IMR-90 (cell line): ENCODE measurements at places on chromosomes 3 and 15. TPM values are rescaled to one million over a fixed set of nuclear protein-coding genes. Genes with fewer than 3 reads are reported as not detected.

GLCE gene
- total RNA-seq, result 29.6 and 38.0 TPM in 2 replicates

NR1D2 gene
- 41.0 and 46.1 TPM in 2 replicates for total RNA-seq

GOLGA8J gene
- under 0.01 TPM in 1 of 2 replicates, not detected in the other for total RNA-seq

GASK1A gene
- total RNA-seq, result 0.18 and 0.28 TPM in 2 replicates

ATP10A gene
- 12.8 and 13.8 TPM in 2 replicates for total RNA-seq

ARGFX gene
- total RNA-seq, result not detected in 2 replicates

CPLX3 gene
- total RNA-seq, result not detected in 2 replicates

DAZL gene
- not detected in 2 replicates for total RNA-seq

SPTBN5 gene
- under 0.01 TPM in 2 replicates for total RNA-seq

LXN gene
- total RNA-seq, result 83.0 and 93.6 TPM in 2 replicates

- no peak for DNase-seq
Measured at GRCh38 chr3:184485241-184485640, 76.3 kb upstream of the EPHB3 start.

- DNase-seq, result no peak
Measured at GRCh38 chr3:188941103-188941502, 230.7 kb upstream of the TPRG1 start.

DNA sequence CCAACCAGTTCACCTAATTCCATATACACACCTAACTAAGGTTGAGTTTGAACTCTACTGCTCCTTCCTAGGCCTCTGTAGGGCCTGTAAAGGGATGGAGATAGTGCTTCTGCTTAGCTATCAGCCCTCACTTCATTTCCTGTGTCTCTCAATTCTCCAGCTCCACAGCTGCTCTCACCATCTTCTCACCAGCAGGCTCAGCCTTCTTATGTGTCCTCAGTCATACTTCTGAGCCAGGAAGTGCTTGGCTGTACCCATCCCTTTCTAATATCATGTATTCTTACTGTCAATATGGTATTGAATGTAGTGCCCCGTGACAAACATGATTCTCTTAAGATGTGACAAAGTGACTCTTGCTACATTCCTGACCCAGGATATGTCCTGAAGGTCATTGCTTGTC lies 116.9 kb downstream of the SLC9A9 start:
- DNase-seq, result no peak

DNA sequence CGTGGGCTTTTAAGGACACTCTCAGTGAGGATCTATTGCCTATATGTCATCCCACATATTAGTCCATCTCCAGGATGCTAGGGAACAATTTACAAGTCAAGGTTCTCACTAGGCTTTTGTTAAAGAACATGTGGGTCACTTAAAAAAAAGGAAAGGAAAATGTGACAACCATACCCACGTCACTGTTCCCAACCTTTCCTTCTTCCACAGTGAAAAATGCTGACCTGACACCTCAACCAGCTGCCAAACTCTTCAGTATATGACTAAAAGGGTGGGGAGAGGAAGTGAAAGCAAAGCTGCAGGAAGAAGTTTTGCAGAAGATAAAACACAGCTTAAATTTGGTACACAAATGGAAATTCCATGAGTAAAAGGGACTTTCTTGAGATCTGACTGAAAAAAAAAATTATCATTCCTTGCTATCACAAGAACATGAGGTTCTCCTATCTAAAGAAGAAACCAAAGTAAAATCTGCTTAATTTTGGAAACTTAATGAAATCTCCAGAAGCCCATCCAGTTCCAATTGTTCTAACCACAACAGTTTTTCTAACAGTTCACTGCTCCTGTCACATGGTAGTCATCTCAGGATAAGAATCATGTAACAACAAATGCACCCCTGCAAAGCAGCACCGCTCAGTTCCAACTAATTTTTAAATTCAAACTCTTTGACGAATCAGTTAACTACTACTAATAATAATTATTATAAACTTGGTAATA lies 117.0 kb upstream of the TSPAN3 start:
- DNase-seq, result peak; percentile 47

GRCh38 chr3:113439606-113440005 lies 1.7 kb downstream of the CFAP44 start:
- peak; percentile 5 for DNase-seq

DNA sequence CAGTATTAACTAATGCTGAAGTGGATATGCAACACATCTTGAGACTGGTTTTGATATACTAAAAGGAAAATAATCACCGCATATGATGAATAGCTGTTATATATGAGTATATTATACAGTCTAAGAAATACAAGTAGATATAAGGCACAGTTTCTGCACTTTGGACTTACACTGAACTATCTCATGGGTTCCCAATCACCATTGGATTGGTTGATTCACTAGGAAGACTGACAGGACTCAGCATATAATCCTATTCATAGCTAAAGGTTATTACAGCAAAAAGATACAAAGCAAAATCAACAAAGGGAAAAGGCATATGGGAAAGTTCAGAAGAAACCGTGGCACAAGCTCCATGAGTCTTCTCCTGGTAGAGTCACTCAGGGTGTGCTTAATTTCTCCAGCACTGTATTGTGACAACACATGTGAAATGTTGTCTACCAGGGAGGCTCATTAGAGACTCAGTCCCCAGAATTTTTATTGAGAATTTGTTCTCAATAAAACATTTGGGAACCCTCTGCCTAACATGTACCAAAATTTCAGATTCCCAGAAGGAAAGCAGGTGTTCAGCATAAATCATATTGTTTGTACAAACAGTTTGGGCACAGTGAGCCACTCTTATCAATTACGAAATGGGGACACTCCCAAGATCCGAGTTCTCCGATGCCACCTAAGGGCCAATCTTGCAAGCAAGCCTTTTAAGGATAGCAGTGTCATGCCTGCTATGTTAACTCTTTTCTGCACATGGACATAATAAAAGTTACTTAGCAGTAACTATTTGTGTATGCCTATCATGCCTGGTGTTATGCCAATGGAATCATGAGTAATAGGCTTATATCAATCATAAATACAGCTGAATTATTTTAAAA lies 26.8 kb downstream of the CMC1 start:
- DNase-seq, result no peak

DNA sequence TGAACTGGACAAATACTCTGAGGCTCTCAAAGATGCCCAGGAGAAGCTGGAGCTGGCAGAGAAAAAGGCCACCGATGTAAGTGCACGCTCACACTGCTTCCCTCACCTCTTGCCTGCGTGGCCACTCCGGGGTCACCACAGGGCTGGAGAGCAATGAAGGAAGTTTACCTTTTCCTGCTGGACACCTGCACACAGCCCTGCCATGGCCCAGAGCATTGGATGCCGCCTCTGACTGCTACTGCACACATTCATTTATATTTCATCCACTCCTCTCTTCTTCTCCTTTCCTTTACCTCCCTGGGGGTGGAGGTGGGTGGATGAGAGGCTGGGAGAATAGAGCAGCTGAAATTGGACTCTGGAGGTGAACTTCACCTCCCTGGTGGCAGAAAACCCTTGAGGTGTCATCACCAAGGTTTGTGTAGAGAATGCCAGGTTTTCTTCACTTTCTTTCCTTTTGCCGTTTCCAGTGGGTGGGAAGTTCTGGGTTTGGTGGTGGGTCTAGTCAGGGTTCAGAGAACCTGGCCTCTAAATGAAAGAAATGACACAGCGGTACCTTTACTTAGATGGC lies 1.6 kb downstream of the TPM1 start:
- no peak for DNase-seq

- DNase-seq, result peak; percentile 85
Measured at GRCh38 chr3:185796431-185797107, 28.3 kb downstream of the IGF2BP2 start.

GRCh38 chr3:175274056-175274455 lies 414.9 kb downstream of the NAALADL2 start:
- DNase-seq, result no peak

- DNase-seq, result no peak
Measured at GRCh38 chr3:108403198-108403597, 106.8 kb downstream of the HHLA2 start.

GRCh38 chr3:25493786-25494185 lies 65.7 kb downstream of the RARB start:
- peak; percentile 61 for DNase-seq

GRCh38 chr3:106457281-106458180 lies 588.7 kb upstream of the CBLB start:
- DNase-seq, result peak; percentile 90

GRCh38 chr3:122353893-122354401 lies 28.9 kb downstream of the CSTA start:
- DNase-seq, result no peak

GRCh38 chr3:98892263-98892662 lies 9.2 kb downstream of the DCBLD2 start:
- DNase-seq, result no peak

DNA sequence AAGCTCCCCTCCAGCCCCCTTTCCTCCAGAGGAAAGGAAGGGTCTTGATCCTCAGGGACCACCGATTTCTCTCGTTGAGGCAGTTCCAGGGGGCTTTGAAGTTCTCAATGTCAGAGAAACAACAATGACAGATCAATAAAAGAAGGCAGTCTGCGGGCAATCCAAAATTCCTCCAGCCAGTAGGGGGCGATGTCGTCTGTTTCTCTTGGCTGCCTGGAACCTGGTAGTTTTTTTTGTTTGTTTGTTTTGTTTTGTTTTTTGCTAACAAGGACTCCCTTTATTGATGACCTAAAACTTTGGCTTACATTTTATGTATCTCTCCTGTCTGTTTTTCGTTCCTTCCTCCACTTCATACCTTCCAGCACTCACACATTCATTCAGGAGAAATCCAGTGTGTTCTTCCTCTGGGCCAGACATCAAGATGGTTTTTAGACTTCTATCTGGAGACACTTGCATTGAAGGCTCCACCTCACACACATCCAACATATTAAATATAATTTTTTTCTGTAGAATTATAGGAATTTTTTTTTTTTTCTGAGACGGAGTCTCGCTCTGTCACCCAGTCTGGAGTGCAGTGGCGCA lies 276.6 kb downstream of the RPLP1 start:
- peak; percentile 8 for DNase-seq

GRCh38 chr15:98503970-98504369 lies 144.4 kb upstream of the IGF1R start:
- peak; percentile 50 for DNase-seq

DNA sequence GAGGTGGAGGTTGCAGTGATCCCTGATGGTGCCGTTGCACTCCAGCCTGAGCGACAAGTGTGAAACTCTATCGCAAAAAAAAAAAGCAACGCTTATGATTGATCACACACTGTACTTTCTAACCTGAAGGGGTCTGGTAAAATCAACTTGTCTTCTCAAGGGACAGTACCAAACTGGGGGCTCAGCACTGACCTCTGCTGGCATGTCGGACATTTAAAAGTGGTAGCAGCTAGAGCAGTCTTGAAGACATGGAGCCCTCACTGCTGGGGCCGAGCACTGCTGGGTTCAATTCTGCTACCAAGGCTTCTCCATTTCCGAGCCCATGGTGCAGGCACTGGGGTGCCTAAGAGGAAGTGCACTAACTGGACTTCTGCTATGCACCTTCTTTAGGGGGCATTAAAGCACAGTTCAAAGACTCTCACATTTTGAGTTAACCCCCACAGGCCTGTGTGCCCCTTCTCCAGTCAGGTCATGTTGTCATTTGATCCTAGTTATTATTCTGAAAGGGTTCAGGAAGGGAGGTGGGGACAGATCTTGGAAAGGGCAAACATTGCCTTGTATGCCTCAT lies 26.4 kb upstream of the LAMP3 start:
- DNase-seq, result no peak

DNA sequence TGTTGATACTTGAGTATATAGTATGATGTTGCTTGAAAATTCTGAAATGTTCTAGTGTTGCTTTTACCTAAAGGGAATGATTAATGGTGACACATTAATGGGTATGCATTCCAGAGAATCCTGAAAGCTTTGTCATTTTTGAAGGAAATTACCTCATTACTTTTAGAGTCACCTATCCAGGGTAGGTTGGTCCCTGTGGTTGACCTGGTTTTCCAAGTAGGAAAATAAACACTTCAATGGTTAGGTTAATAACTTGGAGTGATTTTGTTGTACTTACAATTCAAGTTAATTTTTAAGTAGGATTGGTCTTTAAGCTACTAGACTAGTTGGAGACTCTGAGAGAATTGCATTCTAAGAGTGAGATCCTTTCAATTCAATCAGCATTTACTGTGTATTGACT lies 31.0 kb downstream of the MITF start:
- DNase-seq, result peak; percentile 34

GRCh38 chr3:187063286-187064121 lies 75.8 kb downstream of the RPL39L start:
- peak; percentile 12 for DNase-seq

GRCh38 chr15:62706317-62706716 lies 336.2 kb upstream of the TPM1 start:
- no peak for DNase-seq

- DNase-seq, result peak; percentile 87
Measured at GRCh38 chr3:112761062-112761638, 85.5 kb downstream of the CD200R1L start.

GRCh38 chr3:152519376-152519775 lies 250.6 kb downstream of the MBNL1 start:
- no peak for DNase-seq

- peak; percentile 74 for DNase-seq
Measured at GRCh38 chr3:99909714-99910495, 92.2 kb downstream of the CMSS1 start.

DNA sequence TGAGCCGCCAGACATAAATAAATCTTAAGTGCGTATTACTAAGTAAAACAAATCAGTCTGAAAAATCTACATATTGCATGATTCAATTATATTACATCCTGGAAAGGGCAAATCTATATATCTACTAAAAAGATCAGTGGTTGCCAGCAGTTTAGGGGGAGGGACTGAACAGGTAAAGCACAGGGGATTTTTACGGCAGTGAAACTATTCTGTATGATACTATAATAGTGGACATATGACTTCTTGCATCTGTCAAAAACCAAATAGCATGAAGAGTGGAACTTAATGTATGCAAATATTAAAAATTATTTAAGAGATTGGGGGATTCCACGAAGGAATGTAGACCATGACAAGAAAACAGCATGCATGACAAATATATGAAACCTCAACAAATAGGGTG lies 111.6 kb downstream of the MYO9A start:
- DNase-seq, result no peak

DNA sequence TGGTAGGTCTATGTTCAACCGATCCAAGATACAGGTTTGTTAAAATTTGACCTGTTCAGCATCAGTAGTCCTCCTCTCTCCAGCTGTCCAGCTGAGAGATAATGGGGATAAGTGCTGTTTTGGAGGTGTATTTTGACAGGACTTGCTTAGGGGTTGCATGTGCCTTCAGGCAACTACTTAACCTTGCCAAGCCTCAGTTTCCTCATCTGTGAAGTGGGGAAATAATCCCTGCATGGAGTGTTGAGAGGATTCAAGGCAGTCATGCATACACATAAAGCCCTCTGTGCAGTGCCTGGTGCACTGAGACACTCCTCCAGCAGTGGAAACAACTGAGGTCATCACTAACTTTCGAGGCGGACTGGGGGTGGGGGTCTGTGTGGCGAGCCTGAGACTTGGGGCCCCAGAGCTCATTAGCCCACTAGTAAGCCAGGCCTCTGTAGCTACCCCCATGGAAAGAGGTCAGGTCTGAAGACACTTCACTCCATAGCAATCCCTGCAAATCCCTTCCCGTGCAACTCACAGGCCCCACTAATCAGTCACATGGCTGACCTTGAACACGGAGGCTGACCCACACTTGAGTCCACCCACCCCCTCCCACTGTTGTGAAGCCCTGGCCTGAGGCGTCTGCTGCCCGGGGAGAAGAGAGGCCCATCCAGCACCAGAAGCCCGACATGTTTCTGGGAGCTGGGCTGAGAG lies 25.9 kb upstream of the SLC6A6 start:
- DNase-seq, result no peak

GRCh38 chr3:4043867-4044575 lies 244.8 kb downstream of the LRRN1 start:
- DNase-seq, result no peak

- peak; percentile 32 for DNase-seq
Measured at GRCh38 chr3:150410311-150411105, 2.4 kb downstream of the TSC22D2 start.
